ENCODE measurements at places on chromosomes 2 and 18.

DNA sequence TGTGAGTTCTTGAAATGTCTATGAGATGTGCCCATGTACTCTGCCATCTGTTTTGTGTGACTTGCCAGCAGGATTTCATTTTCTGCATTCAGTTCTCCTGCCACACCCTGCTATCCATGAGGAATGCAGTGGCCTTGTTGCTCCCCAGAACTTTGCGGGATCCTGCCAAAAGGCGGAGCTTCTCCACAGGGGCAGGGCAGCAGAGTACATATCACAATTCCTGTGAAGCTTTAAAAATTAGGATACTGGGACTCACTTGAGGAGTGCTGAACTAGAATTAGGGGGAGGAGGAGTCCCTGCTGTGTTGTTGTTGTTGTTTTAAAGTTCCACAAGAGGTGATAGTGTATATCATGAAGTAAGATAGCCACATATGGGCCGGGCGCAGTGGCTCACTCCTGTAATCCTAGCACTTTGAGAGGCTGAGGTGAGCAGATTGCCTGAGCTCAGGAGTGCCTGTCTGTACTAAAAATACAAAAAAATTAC lies 76.4 kb downstream of the TANC1 start:
- DNase-seq: no peak

DNA sequence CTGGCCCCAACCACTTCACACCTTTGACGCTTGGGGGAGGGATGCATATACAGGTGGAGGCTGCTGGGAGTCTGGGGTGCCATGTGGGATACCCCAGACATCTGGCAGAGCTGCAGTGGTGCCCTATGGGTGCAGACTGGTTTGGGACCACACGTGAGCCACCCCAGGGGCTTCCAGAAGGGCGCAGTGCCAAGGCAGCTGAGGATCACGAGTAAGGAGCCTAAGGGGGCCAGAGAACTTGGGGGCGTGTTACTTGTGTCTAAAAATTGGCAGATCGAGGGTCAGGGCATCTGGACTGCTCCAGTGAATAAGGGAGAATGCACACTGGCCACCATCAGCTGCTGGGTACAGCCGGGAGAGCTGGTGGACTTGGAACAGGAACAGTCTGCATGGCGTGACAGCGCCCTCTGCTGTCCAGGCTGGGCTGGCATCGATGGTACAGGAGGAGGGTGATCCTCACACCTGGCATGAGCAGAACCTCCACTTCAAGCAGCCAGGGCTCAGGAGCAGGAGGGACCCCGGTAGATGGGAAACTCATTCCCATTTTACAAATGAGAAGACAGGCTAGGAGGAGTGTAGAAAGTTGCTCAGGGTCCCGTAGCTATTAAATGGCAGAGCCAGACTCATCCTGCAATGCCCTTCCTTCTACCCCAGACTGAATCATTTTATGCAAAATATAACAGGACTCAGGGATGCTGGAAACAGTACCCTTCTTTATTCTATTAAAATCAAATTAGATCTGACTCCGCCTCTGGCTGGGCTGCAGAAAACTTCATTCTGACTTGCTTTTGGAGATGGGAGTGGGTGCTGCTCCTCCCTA lies 60.4 kb downstream of the ATOH8 start:
- DNase-seq: peak; percentile 78

GRCh38 chr18:44852818-44853217 lies 172.1 kb downstream of the SETBP1 start:
- no peak for DNase-seq

GRCh38 chr2:208407667-208408066 lies 1.1 kb downstream of the PTH2R start:
- no peak for DNase-seq

GRCh38 chr2:69070969-69071368 lies 58.0 kb downstream of the ANTXR1 start:
- no peak for DNase-seq

DNA sequence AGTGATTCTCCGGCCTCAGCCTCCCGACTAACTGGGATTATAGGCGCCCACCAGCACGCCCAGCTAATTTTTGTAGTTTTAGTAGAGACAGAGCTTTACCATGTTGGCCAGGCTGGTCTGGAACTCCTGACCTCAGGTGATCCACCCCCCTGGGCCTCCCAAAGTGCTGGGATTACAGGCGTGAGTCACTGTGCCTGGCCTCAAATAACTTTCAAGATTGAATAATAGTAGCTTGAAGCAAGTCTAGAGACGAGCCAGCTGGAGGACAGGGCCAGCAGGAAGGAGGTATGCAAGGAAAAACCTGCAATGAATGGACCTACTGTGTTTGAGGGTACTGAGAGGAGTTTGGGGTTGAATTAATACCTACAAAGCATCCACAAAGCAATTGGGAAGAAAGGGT lies 87.5 kb downstream of the MSH2 start:
- no peak for DNase-seq

DNA sequence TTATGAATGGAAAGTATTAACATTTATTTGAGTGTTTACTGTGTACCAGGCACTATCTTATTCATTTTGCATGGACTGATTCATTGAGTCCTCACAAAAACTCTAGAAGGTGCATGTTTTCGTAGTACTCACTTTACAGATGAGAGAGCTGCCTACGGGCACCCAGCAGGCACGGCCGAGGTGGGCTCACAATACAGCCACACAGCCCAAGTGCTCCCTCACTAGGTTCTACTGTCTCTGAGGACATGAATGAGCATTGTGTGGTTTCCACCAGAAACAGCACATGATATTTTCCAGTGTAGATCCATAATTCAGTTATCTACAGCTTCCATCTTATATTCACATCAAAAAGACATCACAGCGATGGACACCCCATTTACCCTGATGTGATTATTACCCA lies 101.4 kb downstream of the FTCDNL1 start:
- no peak for DNase-seq
